Bone marrow (tissue), 2 donors: ENCODE measurements at places on chromosomes 4 and X.

DNA sequence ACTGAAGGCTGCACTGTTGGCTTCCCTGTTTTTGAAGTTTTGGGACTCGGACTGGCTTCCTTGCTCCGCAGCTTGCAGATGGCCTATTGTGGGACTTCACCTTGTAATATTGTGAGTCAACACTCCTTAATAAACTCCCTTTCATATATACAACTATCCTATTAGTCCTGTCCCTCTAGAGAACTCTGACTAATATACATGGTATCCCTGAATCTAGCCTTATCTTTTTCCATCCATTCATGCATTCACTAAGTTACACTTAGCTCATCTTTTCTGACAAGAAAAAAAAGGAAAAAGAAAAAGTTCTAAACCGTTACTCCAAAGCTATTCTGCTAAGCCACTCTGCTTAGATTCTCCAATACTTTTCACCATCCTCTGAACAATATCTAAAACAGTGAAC, 1260.2 kb upstream of the PCDH7 start:
- DNase-seq: no peak

DNA sequence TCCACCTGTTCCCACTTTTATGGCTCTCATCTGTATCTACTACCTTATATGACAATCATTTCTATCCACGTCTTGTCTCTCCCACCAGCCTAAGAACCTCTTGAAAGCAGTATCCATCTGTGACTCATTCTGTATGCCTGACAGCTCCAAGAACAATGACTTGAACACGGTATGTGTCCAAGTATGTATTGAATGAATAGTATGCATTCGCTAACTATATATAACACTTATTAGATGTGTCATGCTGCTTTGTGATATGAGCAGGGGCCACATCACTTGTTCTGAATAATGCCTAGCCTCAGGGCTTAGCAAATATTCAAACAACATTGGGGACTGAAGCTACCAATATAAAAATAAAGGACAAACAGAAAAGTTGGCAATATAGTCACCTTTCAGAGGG, 4.9 kb downstream of the OPHN1 start:
- no peak for DNase-seq

DNA sequence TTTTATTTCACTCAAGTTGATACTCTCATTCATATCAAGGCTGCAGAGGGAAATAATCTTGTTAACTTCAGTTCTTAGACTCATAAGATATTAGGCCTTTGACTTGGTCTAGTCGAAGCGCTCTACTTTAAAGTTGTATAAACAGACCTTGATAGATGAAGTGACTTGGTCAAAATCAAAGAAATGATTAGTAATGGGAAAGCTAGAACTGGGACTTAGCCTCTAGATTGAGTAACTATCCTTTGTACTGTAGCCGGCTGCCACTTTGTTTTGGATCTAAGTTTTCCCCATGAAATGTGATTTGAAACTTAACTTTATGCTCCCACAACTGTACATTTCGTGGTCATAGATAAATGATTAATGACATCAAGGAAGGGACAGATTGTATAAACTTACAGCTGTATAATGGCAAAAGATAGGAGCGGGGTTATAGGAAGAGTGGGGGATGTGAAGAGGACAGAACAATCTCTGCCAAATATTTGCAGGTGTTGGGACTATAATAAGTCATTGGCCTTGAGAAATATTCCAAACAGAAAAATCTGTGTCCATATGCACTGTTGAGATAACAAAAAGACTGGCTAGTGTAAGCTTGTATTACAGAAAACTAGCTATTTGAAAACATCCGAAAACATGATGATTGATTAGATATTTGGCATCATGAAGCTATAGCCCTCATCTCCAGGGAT, 17.2 kb downstream of the MID2 start:
- no peak for DNase-seq

DNA sequence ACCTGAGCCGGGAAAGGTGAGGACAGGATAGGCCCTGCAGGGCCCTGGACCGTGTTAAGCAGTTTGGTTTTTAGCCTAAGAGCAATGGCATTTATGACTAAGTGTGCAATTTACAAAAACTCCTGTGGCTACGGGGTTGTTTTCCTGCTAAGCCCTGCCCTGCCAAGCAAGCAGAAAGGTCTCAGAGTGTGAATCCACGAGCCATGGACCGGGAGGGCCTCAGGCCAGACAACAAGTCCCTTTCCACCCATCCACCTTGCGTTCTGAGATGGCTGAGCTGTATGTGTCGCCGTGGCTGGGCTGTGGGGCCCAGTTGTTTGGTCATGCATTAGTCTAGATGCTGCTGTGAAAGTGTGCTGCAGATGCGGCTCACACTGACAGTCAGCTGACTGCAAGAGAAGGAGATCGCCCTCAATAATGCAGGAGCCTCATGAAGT, 33.9 kb upstream of the AFAP1 start:
- DNase-seq: no peak

DNA sequence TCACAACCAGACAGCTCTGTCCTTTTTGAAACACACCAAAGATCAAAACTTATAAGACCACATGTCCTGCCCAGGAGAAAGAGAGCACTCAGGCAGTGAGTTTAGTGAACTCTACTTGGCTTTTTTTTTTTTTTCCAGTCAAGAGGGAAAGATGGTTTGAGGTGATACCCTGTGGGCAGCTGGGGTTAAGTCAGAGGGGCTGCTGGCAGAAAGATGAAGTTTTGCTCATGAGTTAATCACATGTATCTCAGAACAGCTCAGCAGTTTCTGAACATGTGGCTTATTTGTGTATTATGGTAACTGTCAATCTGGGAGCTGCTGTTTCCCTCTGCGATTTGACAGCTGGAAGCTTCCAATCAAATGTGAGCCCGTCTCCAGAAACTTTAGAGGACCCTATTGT, 56.4 kb upstream of the MAP3K15 start:
- no peak for DNase-seq

GRCh38 chr4:118836301-118837120, 585 bp upstream of the SEC24D start:
- no peak for DNase-seq

- DNase-seq: no peak
Observed at GRCh38 chr4:54855191-54855854, 197.6 kb downstream of the KIT start.

- DNase-seq: no peak
Observed at GRCh38 chr4:22500831-22501714, 14.8 kb downstream of the ADGRA3 start.

DNA sequence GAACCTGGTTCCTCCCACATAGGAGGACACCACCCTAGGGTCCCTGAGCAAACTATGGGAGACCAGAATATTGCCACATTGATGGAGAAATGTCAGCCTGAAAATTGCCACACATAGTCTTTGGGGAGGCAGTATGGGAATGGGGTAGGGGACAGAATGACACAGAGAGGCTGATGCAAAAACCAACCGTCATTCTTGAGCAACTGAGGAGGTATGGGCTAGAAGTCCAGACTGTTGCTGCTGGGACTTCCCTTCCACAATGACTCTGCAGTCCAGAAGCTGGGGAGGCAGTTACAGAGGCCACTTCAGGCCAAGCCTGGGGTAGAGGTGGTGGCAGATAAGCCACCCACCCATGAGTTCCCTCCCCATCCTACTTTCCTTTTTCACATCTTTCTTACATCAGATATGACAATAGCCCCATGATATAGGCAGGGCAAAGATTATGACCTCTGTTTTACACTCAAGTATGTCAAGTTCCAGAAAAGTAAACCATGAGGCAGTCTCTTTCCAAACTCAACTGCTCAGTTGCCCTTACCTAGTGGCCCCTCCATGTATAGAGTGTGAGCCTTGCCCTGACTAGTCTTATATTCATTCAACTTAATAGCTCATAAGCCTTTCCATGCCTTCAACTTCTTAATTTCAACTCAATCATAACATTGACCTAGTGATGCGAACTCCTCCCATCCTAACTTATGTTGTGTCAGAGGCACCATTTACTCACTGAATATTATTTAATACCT, 41.7 kb downstream of the VSIG4 start:
- peak; percentile 3 for DNase-seq

DNA sequence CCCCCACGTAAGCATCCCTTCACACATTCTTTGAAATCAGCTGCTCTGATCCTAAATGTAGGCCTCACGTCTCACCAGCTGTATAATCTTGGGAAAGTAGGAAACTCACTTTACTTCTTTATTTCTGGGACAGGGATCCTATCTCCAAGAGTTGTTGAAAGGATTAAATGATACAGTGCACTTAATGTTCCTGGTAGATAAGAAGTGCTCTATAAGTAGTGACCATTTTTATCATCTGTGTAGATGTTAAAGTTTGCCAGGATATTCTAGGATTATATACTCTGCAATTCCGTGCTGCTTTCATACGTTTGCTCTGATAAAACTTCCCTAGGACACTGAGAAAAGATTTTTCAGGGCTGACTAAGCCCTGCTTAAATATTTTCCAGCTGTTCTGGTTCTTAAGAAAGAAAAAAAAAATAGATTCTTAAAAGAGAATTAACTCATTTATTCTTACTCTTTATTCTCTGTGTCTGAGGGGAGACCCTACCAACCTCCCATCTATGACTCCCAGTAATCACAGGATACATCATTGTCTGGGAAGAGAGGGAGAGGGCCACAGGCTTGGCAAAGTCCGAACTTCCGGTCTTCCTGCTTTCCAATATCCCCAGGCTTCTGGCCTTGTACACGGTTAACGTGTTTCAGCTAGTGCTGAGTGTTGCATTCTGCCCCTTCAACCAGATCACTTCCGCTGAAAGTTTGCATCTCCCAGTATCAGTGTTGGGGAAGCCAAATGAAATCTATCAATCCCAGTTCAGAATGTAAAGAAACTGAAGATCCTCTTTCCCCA, 269.2 kb downstream of the TRIML1 start:
- DNase-seq: no peak

DNA sequence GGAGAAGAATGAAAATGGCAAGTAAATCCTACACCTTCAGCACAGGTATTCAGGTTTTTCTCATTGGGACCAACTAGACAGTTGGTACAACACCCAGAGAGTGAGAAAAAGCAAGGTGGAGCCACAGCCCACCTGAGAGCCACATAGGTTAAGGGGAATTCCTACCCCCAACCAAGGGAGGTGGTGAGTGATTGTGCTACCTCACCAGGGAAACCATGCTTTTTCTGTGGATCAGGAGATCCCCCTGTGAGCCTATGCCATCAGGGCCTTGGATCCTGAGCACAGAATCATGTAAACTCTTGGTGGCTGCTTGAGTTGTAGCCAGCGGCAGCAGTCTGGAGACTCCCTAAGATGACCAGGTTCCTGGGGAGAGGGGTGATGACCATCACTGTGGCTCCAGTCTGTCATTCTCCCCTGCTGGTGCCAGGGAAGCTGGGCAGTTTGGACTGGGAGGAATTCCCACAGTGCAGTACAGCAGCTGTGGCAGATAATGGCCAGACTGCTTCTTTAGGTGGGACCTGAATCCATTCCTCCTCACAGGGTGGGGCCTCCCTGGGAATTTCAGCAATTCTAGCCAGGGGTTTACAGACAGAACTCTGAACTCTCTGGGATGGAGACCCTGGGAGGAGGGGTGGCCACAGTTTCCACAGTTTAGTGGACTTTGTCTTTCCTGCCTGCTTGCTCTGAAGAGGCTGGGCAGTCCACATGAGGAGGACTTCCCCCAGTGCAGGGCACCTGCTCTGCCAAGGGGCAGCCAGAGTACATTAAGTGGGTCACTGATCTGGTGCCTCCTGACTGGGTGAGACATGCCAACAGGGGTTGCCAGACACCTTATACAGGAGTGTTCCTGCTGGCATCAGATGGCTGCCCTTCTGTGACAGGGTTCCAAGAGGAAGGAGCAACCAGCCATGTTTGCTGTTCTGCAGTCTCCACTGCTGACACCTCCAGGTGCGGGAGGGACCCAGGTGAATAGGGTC, 43.2 kb downstream of the PARM1 start:
- DNase-seq: no peak

DNA sequence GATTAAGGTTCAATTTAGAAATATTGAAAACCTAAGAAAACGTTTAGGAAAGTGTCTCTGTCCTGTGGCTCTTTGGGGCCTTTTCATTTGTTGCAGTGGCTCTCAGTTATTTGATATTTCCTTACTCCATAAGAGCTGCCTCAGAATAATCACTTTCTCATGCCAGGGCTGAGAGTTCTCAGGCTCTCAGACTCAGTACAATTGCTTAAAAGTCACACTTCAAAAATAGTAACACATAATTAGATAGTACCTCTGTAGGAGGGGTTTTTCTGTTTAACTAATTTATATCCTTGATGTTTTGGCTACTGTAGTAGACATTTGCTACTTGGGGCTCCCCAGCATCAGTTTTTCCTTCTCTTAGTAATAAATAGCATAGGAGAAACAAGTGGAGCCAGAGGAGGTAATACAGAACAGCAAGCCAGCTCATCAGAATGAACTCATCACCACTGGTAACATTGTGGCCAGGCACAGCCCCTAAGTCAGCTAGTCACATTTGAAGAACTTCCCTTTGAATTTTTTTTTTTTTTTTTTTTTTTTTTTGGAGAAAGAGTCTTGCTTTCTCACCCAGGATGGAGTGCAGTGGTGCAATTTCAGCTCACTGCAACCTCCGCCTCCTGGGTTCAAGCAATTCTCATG, 8.0 kb upstream of the HNRNPD start:
- DNase-seq: no peak

- DNase-seq: no peak
Observed at GRCh38 chr4:170137927-170138326, 48.2 kb upstream of the AADAT start.

DNA sequence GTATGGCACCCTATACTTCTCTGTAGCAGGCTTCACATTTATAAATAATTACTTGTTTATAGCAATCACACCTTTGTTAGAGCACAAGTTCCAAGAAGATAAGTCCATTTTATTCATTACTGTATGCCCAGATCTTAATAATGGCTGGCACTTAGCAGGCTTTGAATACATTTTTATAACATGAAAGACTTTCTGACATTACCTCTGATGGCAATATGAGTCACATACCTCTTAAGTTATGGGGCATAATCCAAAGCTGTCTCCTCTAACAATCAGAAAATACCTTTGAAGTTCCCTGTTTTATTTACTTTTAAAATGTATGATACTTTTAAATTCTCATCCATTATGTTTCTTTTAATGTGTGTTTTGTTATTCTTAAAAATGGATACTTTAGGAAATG, 12.2 kb downstream of the SCRG1 start:
- no peak for DNase-seq

GRCh38 chrX:137432609-137433008, 133.3 kb upstream of the ZIC3 start:
- DNase-seq: no peak

GRCh38 chrX:130086447-130087206, 23.7 kb downstream of the ELF4 start:
- DNase-seq: peak; percentile 72

GRCh38 chr4:145525291-145525740, 43.7 kb downstream of the SMAD1 start:
- DNase-seq: no peak
